ENCODE measurements at places on chromosomes 1 and 21.

- no peak for DNase-seq
Measured at GRCh38 chr1:98700228-98700627, 38.7 kb downstream of the SNX7 start.

DNA sequence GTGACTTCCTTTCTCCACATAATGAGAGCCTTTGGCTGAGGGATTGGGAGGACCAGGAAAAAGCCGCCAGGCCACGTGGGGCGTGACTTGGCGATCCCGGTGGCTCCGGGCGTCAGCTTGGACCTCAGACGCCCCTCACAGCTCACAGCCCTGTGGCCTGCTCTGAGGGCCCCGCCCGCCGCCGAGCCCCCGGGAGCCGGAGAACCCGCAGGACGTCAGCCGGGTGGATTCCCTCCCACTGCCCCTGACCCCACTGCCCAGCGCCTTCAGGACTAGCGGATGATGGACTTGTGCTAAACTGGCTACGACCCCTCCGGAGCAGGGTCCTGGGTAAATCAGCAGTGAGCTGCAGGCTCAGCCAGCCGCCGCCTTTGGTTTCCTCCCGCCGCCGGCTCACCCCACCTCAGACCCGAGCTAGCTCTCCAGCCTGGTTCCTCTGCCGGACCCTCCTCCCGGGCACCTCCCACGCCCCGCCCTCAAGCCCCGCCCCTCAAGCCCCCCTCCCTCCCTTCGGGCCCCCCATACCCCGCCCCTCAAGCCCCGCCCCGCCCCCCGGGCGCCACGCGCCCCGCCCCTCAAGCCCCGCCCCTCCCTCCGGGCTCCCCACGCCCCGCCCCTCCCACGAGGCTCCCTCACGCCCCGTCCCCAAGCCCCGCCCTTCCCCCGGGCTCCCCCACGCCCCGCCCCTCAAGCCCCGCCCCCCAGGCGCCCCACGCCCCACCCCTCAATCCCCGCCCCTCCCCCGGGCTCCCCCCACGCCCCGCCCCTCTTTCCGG lies 10.0 kb upstream of the FAAP20 start:
- no peak for DNase-seq

DNA sequence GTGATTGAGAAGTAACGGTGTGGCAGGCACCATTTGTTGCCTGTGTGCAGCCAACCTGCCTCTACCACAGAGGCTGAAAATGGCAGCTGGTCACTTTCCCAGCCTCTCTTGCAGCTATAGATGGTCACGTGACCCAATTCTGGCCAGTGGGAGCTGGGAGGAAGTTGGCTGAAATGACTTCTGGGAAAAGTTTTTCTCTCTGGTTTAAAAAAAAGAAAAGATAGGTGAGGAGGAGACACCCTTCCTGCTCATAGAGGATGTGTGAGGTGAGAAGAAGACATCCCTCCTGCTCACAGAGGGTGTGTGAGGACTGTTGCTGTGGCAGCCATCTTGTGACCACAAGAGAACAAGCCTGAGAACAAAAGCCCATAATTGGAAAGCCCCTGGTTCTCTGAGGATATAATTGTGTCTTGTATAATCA lies 122.8 kb downstream of the SYF2 start:
- peak; percentile 36 for DNase-seq

- DNase-seq = peak; percentile 39
Measured at GRCh38 chr1:99766378-99766800, at the start of gene FRRS1. FRRS1 (minus strand) TSS chr1:99766635; CDS start chr1:99748768, 17,867 bp downstream.

- DNase-seq = no peak
Measured at GRCh38 chr1:197042676-197043341, 24.3 kb downstream of the F13B start.

- no peak for DNase-seq
Measured at GRCh38 chr21:45534636-45535331, 7.5 kb downstream of the SLC19A1 start.

GRCh38 chr1:154968731-154969130 lies 1.8 kb downstream of the SHC1 start:
- DNase-seq = no peak

DNA sequence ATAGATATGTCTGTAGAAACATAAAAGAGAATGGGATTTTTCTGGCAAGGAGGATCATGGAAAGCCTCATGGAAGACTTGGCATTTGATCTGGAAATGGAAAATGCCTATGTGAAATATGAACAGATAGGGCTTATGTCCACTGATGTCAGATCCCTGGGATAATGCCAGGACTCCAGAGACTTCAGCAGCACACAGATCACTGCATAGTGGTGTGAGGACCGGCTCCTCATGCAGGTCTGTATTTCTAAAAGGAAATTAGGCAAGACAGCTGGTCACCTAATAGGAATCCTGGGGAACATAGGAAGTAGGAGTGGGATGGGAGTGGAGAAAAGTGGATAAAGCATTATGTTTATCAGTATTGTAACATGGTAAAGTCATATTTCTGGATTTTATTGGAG lies 56.8 kb upstream of the IPO9 start:
- DNase-seq = no peak

DNA sequence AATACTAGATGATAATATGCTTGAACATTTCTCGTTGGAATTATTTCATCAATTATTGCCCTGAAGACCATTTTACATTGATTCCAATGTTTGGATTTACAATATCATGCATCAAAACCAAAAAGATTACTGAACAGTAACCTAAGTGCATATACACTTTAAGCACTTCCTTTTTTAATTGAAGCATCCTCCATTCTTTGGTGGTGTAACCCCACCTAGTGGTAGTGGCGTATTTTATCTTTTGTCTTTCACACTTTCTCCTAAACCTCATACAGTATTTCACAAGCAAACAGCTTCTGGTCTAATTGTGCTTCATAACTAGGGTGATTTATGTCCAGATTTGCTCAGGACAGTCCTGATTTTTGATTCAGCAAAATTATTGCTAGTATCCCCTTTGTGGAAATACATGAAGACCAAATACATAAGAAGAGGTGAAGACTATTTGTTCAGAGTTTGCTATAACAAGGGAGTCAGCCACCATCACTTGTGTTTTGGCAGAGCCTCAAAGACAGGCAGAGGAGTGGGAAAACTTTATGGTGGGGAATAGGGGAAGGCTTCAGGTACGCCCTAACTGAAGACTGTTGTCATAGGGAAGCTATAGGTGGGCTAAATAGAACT lies 3.4 kb upstream of the NVL start:
- DNase-seq = peak; percentile 67

GRCh38 chr1:230891413-230891812 lies 23.1 kb upstream of the C1orf198 start:
- DNase-seq = no peak

GRCh38 chr1:221099747-221100595 lies 220.7 kb downstream of the HLX start:
- DNase-seq = no peak

DNA sequence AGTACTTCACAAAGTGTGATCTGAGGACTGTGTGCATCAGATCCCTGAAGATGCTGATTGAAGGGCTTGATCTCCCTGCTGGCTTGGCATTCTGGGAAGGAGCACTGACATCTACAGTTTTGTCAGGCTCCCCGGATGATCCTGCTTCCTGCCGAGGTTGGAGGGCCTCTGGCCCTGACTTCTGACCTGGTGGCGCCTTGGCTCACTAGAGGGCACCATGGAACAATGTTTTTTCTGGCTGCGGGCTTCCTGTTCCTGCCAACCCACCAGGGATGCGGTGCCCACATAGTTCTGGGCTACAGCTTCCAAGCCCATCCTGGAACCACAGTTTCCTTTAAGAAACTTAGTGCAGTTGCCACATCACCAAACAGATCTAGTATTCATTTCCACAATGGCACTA lies 38.8 kb upstream of the RASAL2 start:
- DNase-seq = no peak

DNA sequence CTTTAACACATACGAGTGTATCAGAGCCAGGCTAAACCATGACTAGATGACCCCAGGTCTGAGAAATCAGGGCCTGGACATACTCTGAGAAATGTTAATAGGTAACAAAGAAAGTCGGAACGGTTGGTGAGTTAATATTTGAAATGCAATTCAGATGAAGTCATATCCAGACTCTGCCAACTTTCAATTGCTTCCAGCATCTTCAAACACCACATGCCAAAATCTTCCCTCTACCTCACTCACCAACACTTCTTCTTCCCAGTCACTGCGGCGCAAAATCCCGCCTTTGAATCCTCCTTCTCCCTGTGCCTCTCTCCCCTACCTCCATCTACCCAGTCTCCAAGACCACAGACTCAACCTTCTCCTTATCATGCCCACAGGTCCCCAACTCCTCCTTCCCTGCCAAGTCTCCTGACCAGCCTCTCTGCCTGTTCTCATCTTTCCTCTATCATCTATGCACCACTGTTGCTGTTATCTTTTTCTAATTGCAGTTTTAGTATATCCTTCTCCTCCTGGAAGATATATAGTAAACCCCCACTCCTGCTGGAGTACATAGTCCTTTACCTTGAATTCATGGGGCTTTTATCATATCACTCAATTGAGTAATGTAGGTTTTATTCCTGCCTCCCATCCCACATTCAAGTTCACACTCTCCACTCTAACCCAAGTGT lies 41.3 kb downstream of the ZBTB18 start:
- no peak for DNase-seq

GRCh38 chr1:93842750-93843500 lies 36.1 kb downstream of the DNTTIP2 start:
- DNase-seq = no peak

DNA sequence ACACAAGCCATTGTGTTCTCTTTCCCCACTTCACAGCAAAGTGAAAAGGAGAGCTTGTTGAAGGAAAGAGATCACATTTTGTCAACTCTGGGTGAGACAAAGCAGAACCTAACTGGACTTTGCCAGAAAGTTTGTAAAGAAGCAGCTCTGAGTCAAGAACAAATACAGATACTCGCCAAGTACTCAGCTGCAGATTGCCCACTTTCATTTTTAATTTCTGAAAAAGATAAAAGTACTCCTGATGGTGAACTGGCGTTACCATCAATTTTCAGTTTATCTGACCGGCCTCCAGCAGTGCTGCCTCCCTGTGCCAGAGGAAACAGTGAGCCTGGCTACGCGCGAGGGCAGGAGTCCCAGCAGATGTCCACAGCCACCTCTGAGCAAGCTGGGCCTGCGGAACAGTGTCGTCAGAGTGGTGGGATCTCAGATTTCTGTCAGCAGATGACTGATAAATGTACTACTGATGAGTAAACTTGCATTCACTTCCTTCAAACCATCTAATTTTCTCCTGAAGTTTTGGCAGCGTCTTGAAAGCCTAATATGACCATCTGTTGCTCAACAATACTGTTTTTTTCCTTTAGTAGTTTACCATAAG lies 43.7 kb downstream of the BACH1 start:
- DNase-seq = no peak

DNA sequence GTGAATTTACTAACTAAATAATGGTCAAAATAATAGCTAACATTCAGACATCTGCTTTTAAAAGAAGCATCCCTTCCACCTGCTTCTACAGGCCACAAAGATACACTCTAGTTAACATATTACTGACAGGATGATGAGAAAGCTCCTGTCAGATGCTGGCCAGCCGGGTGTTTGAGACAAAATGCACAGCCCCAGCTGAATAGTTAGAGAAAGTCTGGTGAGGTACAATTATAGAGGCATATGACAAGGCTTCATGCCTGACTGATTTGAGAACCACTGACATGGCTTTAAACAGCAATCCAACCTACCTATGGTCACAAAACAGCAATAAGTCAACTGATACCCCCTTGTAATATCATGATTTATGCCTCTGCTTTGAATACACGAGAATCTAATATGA lies 137.0 kb downstream of the DENND1B start:
- DNase-seq = no peak

DNA sequence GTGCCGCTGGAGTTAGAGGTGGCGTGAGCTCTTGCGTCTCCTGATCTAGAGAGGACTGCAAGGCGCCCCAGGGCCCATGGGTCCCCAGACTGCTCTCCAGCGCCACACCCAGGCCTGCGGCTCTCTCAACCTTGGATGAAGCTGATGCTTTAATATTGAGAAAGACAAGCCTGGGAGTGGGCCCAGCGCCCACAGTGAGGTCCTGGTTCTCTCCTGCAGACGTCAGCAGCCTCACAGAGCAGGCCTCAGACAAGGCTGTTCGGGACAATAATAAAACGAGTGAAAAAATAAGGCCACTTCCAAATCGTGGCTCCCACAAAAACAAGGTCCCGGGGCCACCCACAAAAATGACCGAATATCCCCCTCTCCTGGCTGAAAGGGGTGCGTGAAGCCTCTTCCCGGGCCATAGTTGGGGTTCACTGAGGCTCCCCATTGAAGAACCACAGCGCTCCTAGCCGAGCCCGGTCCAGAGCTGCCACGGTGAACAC lies 6.0 kb upstream of the DNMT3L start:
- no peak for DNase-seq

DNA sequence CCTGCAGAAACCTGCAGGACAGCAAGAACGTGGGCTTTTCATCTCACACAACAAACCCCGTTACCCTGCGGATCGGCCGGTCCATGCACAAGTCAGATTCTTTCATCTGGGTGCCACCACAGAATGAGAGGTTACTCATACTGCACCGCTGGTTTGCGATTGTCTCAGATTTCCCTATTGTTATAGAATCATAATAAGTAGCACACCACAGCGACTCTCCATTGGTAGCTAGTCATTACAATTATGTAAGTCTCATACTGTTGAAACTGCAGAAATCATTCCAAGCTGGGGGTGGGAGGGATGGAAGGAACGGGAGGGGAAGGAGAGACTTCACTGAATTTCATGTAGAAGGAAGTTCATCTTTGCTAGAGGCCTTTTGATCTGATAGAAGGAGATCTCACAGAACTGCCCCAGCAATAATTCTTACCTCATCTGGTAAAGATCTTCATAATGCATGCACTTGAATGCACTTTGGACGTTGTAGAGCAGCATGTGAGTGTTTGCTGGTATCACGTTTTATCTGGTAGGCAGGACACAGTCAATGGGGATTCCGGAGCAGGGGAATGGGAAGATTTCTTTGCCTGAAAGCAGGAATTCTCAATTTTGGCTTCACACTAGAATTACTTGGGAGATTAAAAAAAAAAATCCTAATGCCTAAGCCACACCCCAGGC lies 221.1 kb downstream of the KIF26B start:
- DNase-seq = no peak

GRCh38 chr21:25080141-25080540 lies 527.1 kb downstream of the MRPL39 start:
- DNase-seq = no peak

- no peak for DNase-seq
Measured at GRCh38 chr1:201816309-201816854, 12.6 kb upstream of the IPO9 start.

DNA sequence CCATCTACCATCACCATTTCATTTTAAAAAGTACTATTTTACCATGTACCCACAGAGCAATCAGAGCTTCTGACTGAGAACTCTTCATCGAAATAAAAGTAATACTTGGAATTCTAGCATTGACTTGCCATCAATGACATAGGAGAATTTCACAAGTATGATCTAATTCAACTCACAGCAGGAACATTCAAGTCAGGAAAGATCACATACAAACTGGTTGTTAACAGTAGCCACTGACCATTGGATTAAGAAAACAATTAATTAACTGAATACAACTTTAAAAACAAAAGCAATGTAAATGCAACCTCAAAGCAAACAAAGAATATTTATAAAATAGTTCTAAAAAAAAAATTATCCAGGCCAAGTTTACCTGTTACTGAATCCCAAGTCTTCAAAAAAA lies 18.8 kb downstream of the RNF115 start:
- DNase-seq = no peak

- DNase-seq = no peak
Measured at GRCh38 chr1:164675342-164675904, 116.4 kb downstream of the PBX1 start.

Measured in CD4-positive, alpha-beta T cell treated with Interleukin-6 at 100 ng/mL for 8 hours (primary cell).